ENCODE measurements at places on chromosomes 11 and 22. TPM values are rescaled to one million over a fixed set of nuclear protein-coding genes. Genes with fewer than 3 reads are reported as not detected.

DNA sequence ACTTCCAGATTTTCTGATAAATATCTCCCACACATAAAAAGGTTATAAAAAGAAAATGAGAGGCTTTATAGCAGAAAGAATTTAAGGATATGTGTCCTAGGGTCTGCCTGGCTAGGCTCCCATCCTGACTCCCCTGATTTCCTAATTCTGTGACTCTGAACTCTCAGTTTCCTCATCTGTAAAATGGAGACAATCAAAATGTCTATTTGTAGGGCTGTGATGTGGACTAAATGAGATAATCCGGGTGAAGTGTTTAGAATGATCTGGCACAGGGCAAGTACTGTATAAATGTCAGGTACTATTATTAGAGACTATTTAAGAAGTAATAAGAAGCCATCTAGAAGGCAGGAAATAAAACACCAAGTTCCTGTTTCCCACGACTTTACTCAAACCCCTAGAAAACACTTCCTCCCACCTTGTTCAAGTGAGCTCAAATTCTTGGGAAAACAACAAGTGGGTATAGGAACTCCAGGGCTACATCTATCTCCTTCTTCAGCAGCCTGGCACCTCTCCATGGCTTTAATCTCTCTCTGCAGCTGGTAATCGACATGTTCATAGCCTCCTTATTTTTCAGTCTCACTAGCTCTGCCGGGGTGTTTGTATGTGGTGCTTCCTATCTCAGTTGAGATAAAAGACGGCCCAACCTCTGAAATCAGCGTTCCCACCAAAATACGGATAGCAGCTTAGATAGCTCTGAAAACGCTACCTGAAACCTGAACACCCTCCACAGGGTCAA lies 6.7 kb downstream of the ASCC2 start:
- H3K27ac ChIP-seq, result no peak overlapping the region
- no peaks in the 10 kb centered on the region for H3K36me3 ChIP-seq
- no peaks in the 10 kb centered on the region for H3K4me1 ChIP-seq
- H3K27me3 ChIP-seq, result no peaks in the 10 kb centered on the region
- no peak overlapping the region for H3K4me3 ChIP-seq

DNA sequence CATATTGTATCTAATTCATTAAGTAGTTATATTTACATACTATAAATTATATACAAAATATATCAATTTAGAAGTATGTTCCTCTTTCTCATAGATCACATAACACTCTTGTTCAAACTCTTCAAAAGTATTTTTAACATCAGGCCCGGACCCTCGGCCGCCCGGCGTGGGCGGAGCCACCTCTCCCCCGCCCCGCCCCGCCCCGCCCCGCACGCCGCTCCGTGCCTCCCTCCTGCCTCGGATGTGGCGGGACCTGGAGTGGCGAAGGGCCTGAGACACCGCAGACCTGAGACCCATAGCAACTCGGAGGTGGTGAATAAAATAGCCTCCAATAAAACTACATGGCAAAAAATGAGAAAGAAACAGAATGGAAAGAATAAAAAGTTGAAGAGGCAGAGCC lies 105.9 kb upstream of the BDNF start:
- H3K4me1 ChIP-seq, result no peaks in the 10 kb centered on the region
- no peak for DNase-seq
- H3K27me3 ChIP-seq, result no peaks in the 10 kb centered on the region
- no peaks in the 10 kb centered on the region for H3K36me3 ChIP-seq
- H3K4me3 ChIP-seq, result no peak overlapping the region
- no peak overlapping the region for H3K27ac ChIP-seq

DNA sequence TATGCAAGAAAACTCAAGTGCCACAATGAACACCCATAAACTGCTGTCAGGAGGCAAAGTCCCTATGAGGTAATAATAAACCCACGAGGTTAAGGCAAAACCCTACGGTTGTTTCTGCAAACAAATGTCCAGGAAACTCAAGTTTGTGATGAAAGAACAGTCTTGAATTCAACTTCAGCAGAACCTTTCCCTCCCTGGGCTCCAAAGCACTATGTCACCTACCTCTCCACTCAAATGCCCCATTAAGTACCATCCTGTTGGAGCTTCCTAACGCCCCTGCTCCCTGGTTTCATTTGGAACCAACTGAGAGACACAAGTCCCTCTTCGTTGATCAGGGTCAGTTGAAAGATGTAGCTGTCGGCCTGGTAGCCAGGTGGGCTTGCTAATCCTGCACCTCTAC lies 2.6 kb upstream of the C11orf91 start:
- H3K27me3 ChIP-seq, result no peaks in the 10 kb centered on the region
- H3K4me1 ChIP-seq, result no peaks in the 10 kb centered on the region
- H3K4me3 ChIP-seq, result no peak overlapping the region
- H3K27ac ChIP-seq, result peak overlapping the region; percentile 54
- no peaks in the 10 kb centered on the region for H3K36me3 ChIP-seq

DNA sequence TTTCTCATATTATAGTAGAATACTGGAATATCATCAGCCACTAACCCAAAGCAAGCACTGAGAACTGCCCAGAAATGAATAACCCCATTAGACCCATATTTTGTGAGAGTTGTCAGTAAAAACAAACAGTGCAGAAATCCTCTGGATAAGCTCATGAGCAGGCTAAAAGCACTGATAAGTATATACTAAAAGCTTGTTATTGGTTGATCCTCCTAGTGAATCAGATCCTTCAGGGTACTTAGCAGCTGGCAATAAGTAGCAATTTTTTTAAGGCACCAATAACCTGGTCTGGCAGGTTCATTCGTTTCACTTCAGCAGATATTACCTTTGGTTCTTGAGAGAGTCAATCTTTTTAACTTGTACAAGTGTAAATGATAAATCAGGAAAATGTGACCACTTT lies 1.2 kb downstream of the NOX4 start:
- H3K27ac ChIP-seq, result peak overlapping the region; percentile 85
- H3K27me3 ChIP-seq, result no peaks in the 10 kb centered on the region
- no peak overlapping the region for H3K4me3 ChIP-seq

- peak overlapping the region; percentile 5 for H3K4me3 ChIP-seq
- H3K36me3 ChIP-seq, result no peaks in the 10 kb centered on the region
- no peak for DNase-seq
- peaks cover 5% of the 10 kb centered on the region for H3K4me1 ChIP-seq
Measured at GRCh38 chr22:44703255-44703870, 1.4 kb downstream of the PRR5 start.

DNA sequence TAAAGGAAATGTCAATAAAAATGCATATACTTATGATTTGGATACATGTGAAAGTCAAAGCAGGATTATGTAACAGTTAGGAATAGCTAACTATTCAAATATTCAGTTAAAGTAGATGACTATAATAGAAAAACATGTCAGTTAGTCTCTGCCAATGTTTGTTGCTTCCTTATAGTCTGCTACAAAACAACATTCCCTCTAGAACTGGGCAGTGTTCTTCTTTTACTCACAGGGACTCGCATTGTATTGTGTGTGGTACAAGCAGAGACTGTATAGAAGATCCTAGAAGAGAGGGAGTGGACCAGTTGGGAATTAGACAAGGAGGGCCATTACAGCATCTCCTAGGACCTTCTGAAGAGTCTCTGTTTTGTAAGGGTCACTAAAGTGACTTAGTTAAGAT lies 10.6 kb downstream of the ACAT1 start:
- no peak overlapping the region for H3K4me3 ChIP-seq
- H3K27ac ChIP-seq, result no peak overlapping the region
- no peaks in the 10 kb centered on the region for H3K27me3 ChIP-seq
- H3K36me3 ChIP-seq, result no peaks in the 10 kb centered on the region
- H3K4me1 ChIP-seq, result no peaks in the 10 kb centered on the region

GRCh38 chr11:38156495-38157146 lies 1558.6 kb upstream of the RAG2 start:
- H3K27ac ChIP-seq, result no peak overlapping the region
- H3K36me3 ChIP-seq, result no peaks in the 10 kb centered on the region
- no peaks in the 10 kb centered on the region for H3K4me1 ChIP-seq
- no peak overlapping the region for H3K4me3 ChIP-seq
- no peaks in the 10 kb centered on the region for H3K27me3 ChIP-seq
- no peak for DNase-seq

- no peak overlapping the region for H3K4me3 ChIP-seq
- H3K27me3 ChIP-seq, result no peaks in the 10 kb centered on the region
- H3K27ac ChIP-seq, result no peak overlapping the region
- DNase-seq, result no peak
Measured at GRCh38 chr11:116179401-116179800, 593.4 kb downstream of the BUD13 start.

DNA sequence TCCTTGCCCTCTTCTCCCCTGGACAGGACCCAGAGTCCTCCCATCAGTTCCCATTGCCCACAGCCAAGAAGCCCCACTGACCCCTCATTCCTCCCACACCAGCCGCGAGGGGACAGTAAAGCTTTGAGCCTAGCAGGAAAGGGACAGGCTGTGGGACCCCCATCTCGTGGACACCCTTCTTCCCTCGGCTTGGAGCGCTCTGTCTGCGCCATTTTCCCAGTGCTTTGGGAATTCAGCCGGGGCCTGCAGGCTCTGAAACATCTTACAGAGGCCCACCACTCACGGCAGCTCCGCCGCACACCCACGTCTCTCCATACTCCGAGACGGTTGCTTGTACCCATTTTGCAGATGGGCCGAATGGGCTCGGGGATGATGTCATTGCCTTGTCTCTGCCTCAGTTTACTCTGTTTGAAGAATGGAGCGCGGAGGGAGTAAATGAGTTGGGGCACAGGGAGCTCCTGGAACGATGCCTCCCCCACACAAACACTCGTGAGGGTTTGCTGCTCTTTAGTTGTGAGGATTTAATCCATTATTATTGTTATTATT lies 447.7 kb downstream of the TBC1D22A start:
- no peak for DNase-seq
- H3K36me3 ChIP-seq, result no peaks in the 10 kb centered on the region
- H3K27me3 ChIP-seq, result no peaks in the 10 kb centered on the region
- no peaks in the 10 kb centered on the region for H3K4me1 ChIP-seq
- no peak overlapping the region for H3K4me3 ChIP-seq

GRCh38 chr11:108929241-108929640 lies 264.4 kb downstream of the DDX10 start:
- no peak overlapping the region for H3K4me3 ChIP-seq
- no peaks in the 10 kb centered on the region for H3K27me3 ChIP-seq
- no peaks in the 10 kb centered on the region for H3K36me3 ChIP-seq
- H3K4me1 ChIP-seq, result no peaks in the 10 kb centered on the region
- no peak for DNase-seq

DNA sequence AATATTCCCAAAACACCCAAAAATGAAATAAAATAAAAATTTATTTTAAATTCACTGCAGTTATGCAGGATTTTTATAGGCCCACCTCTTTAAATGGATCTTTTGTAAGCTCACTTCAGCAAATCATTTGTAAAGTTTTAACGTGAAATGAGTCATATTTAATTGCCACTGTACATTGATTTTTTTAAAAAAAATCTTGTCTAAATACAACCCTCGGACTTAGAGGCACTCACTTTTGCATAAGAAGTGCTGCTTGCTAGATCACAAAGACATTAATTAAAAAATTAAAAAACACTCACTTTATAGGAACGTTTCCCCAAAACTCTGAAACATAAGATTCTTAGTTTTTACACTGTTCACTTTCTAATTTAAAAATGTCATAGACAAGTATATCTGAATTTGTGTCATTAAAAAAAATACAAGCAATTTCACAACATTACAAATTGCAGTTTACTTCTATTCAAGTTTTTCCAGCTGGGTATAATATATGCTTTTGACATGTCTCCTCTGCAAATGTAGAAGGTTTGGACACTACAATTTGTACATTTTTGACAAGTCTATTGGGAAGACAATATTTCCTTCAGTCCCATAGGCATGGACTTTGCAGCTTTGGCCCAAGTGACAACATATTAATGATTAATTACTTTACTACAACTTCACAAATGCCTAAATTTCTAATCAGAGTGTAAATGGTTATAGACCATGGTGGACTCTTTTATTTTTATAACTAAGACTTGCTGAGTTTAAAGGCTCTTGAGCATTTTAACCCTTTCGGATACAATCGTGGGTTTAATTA lies 1088.4 kb downstream of the LRRC4C start:
- no peaks in the 10 kb centered on the region for H3K4me1 ChIP-seq
- H3K36me3 ChIP-seq, result no peaks in the 10 kb centered on the region
- no peaks in the 10 kb centered on the region for H3K27me3 ChIP-seq
- H3K4me3 ChIP-seq, result no peak overlapping the region
- DNase-seq, result no peak
- H3K27ac ChIP-seq, result no peak overlapping the region

DNA sequence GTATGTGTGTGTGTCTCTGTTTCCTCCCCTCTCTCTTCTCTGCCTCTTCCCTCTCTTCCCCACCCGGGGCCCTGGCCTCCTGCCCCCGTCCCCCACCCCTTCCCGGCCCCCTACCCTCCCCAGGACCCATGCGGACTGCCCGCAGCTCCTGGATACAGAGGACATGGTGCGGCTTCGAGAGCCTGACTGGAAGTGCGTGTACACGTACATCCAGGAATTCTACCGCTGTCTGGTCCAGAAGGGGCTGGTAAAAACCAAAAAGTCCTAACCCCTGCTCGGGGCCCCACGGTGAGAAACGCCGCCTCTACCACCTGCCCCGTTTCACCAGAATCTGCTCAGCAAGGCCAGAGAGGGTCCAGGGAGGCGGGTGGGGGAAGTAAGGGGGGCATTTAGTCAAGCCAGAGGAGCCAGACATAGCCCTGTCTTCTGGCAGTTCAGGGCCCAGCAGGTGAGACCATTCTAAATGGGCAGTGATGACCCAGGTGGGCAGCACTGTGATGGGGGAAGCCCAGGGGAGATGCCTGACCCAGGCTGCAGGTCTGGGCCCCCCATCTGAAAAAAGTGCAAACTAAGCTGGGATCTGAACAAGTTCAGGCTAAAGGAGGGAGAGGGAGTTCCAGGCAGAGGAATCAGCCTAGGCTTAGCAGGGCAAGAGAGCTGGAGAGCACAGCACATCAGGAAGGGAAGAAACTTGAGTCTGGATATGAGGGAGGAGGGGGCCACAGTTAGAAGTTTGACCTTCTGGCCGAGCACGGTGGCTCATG lies 6.4 kb downstream of the SELENOM start:
- H3K27me3 ChIP-seq, result no peaks in the 10 kb centered on the region
- DNase-seq, result no peak
- H3K4me1 ChIP-seq, result peaks cover 10% of the 10 kb centered on the region
- no peak overlapping the region for H3K4me3 ChIP-seq
- no peaks in the 10 kb centered on the region for H3K36me3 ChIP-seq

DNA sequence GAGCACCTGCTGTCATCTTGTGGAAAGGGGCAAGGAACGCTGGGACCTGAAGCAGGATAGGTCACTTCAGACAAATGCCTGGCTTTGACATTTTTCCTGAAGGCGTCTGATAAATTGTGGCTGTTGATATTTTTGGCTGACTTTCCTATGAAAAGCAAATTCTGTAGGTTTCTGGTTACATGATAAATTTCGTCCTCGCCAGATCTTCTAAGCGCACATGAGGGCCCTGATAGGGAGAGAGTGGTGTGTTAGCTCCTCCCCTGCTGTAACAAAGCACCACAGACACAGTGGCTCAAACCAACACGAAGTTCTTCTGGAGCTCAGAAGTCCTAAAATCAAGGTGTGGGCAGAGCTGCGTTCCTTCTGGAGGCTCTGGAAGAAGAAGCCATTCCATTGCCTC lies 19.6 kb downstream of the APOL4 start:
- H3K36me3 ChIP-seq, result no peaks in the 10 kb centered on the region
- no peak overlapping the region for H3K27ac ChIP-seq
- no peaks in the 10 kb centered on the region for H3K27me3 ChIP-seq
- H3K4me3 ChIP-seq, result no peak overlapping the region
- peaks cover 3% of the 10 kb centered on the region for H3K4me1 ChIP-seq
- DNase-seq, result no peak

GVQW3 gene
- 5.9 TPM for total RNA-seq

C11orf42 gene
- not detected for total RNA-seq

C11orf91 gene
- total RNA-seq, result not detected

C11orf86 gene
- total RNA-seq, result not detected

FAM227A gene
- 1.5 TPM for total RNA-seq

CLCF1 gene
- total RNA-seq, result 6.6 TPM

SEZ6L gene
- 2.6 TPM for total RNA-seq

GTSE1 gene
- total RNA-seq, result not detected

RFPL3 gene
- total RNA-seq, result not detected

SLC22A6 gene
- not detected for total RNA-seq

All from uterus (tissue), 4 donors.